ENCODE measurements at places on chromosomes 5 and 9.
A peak's percentile ranks its signal among the peaks of the same experiment; 100 is the strongest.

- no peak for DNase-seq
These were observed 456.8 kb upstream of the CDH6 start for GRCh38 chr5:30736669-30737068.

GRCh38 chr9:4096121-4096520 is 203.7 kb downstream of the GLIS3 start:
- no peak for DNase-seq

DNA sequence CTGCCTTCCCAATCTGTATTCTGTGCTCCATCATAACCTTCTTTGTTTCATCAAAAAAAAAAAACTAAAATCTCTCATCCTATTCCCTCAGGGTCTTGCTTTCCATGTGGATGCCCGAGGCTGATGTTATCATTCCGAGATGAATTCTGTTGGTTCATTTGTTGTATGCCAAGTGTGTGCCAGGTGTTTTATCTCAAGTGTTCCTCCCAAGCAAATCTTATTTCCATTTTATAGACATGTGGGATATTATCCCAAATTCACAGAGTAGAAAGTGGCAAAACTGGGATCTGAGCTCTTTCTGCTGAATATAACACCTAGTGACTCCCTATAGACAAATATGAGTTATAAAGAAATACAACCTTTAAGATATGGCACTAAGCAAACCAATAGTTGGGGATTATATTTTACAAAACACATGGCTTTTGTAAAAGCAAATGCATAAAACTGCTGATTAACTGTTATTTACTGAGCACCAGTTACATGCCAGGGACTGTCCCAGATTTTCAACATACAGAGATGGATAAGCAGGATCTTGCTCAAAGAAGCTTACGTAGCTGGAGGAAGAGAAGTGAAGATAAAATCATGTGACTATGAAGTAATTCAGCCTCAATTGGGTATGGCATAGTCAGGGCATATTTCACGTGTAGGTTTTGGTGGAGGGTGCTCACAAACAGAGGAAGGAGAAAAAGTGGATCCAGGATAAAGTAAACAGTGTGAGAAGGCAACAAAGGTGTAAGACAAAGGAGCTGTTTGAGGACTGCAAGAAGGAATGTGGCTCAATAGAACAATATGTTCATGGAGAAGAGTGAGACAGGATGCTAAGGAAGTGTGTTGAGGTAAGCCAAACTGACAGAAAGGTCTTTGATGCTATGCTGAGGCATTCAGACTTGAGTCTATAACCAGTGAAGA is 143.3 kb upstream of the ADAMTSL1 start:
- no peak for DNase-seq

DNA sequence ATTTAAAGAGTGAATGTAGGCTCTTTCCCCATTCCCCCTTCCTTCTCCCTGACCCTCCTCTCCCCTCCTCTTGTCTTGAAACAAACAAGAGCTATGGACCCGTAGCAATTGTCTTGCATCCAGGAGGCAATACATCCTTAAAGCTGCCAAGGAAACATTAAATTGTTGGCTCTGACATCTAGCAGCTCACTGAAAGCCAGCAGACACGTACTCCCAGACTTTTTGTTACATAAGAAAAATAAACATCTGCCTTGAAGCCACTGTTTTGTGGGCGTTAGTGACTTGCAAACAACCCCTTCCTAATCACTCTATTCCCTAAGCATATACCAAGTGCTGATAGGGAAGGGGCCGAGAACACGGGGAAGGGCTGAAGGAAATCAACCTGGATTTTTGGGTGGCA is 8.6 kb downstream of the SLC45A2 start:
- DNase-seq = no peak

DNA sequence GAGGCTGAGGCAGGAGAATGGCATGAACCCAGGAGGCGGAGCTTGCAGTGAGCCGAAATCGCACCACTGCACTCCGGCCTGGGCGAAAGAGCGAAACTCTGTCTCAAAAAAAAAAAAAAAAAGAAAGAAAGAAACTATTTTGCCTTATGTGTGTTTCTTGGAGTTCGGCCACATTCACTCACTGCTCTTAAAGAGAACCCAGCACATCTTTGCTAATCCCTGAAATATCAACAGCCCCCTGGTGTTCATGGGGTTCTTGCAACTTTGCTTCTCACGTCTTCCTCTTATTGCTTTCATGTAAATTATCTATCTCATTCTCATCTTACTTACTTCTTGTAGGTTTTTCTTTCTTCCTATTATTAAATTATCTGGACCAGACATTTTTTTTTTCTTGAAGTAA is 126.3 kb upstream of the ASTN2 start:
- no peak for DNase-seq

- DNase-seq = peak; percentile 6
These were observed 84.7 kb upstream of the TNFSF8 start for GRCh38 chr9:115015018-115015635.

DNA sequence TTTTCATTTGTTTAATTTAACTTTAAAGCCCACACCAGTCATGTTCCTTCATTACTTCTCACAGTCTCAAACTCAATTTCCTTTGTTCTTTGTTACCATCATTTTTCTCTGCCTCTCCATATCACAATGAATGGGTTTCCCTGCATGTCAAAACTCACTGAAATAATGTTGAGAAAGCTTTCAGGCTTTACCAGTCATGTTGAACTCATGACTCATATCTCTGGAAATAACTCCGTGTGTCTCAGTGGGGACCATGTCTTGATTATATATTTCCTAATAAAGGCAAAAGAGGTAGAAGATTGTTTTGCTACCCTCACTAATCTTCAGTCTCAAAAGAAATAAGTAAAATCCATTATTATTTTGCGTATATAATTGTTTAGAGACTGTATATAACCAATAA is 231.2 kb downstream of the CHSY3 start:
- no peak for DNase-seq

- DNase-seq = no peak
These were observed 564.9 kb downstream of the SEMA5A start for GRCh38 chr5:8981016-8981415.
